T-helper 9 cell (primary cell): ENCODE measurements at places on chromosomes 3 and 15.

DNA sequence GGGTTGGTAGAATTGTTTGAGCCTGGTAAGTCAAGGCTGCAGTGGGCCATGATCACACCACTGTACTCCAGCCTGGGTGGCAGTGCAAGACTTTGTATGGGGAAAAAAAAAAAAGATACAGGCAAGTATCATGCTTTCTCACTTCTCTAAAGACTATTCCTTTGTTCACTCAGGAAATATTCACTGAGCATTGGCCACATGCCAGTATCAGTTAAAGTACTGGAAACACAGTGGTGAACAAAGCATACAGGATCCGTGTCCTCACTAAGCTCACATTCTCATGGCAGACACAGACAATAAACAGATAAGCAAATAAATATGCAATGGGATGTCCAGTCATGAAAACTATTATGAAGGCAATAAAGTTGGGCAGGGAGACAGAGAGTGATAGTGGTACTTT lies 5.1 kb upstream of the MTHFS start:
- no peak for DNase-seq

DNA sequence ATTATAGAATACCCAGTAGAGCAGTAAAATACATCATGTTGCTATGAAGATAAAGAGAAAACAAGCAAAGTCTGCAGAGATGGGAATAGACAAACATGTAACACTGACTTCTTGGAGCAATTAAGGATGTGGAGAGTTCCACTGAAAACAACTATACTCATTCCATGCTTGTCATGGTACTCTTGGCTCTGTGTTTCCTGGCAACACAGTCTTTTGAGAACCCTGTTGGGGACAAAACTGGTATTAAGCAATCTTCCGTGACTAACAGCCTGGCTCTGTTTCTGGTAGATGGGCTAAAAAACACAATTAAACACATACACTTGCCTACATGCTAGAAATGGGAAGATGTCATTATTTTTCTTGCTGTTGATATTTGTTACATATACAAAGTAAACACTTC lies 1212.3 kb upstream of the GBE1 start:
- no peak for DNase-seq

DNA sequence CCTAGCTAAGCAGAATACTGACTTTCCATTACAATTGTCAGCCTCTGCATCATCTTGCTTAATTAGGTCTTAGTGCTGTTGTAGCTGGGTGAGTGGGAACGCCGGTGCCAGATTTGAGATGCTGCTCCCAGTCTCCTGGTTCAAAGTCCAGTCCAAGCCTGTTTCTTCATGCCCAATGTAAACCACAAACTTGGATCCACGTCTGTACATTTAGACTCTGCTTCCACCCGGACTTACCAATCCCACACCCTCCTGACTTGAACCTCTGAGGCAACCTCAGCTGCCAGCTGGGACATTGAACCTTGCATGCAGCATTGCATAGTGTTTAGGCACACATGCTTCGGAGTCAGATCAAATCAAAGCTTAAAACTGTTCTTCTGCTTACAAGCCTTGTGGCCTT lies 43.0 kb downstream of the BCL2L10 start:
- DNase-seq: no peak

GRCh38 chr3:194100856-194101390 lies 35.0 kb upstream of the HES1 start:
- DNase-seq: no peak

DNA sequence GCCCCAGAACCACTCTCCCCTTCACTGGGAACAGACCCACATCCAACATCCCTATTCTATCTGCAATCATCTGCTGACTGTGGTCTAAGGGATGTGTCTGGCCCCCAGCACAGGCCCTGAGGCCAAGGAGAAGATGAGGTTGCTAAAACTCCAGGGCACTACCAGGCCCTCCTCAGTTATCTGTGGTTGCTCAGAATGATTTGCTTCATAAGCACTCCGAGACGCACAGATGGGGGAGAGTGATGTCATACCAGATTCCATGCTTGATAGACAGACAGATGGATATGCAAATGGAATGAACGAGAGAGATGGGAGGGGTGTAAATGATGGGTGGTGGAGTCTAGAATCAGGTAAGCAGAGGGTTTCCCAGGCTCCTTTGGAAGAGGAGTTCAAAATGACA lies 57.8 kb downstream of the CEMIP start:
- DNase-seq: no peak

GRCh38 chr3:171175741-171176234 lies 149.3 kb upstream of the SLC2A2 start:
- no peak for DNase-seq

- DNase-seq: no peak
These were observed 106.0 kb downstream of the THRB start for GRCh38 chr3:24388611-24389010.

GRCh38 chr3:9316881-9317361 lies 45.9 kb upstream of the THUMPD3 start:
- no peak for DNase-seq

- DNase-seq: no peak
These were observed 55.8 kb downstream of the GUCA1C start for GRCh38 chr3:108897883-108898282.

DNA sequence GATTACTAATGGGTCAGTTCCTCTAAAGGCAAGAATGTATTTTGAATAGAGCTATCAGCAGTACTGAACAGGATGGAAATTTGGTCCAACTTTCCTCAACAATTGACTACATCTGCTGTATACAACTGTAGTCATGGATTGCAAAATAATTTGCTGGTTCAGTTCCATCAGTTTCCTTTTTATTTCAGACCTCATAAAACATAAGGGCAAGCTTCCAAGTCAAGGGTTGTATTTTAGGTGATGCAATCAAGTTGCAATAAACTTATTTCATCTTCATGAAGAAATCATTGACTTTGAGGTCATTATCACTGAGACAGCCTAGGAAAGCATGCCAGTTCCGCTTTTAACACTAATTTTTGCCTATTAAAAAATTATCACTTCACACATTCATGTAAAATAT lies 90.4 kb upstream of the TSEN2 start:
- no peak for DNase-seq

DNA sequence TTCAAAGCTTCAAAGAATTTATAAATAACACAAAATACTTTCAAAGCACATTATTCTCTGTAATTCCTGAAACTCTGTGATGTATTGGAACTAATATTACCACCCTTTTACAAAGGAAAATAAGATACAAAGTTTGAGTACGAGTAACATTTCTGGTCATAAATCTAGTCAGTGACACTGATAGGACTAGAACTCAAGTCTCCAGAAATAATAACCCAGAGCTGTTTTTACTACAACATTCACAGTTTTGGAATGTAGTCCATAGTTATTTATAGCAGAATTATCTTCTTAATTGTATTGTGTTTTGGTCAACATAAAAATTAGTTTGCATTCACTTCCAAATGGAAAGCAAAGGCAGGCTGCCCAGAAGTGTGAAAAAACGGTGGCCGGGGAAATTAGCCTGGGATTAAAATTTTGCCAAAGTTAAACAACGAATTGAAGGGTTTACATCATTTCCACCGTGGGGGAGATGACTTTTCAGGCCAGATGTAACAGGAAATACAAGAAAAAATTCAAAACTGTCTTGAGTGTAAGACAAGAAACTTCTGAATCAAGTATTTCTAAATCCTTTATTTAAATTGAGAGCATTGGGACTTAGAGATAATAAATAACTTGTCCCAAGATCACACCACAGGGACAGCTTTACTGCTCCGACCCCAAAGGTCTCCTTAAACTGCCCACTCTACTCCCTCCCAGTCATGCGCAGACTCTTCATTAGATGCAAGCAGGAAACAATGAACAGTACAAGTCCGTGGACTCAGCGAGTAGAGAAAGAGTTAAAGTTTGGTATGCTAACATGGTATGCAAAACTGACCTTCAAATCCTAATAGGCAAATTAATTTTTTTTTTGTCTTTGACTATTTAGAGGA lies 74.3 kb upstream of the VGLL4 start:
- DNase-seq: no peak

DNA sequence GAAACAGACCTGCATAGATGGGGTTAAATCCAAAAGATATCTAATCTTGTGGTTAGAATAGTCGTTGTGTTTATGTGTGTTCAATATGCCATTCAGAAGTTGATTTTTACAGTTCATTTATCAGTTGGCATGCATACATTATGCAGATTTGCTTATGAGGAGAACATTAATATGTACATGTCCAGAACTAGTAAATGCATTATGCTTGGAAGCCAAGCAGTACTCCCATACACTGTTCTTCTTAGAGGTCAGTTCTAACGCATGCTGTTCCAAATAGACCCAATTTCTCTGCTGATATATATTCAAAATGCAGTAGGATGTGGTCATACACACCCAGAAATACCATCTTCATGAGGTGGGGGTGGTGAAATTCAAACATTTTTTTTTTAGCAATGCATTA lies 956 bp downstream of the FGF12 start:
- no peak for DNase-seq

- DNase-seq: no peak
These were observed 73.0 kb downstream of the SUMF1 start for GRCh38 chr3:4394048-4394447.

DNA sequence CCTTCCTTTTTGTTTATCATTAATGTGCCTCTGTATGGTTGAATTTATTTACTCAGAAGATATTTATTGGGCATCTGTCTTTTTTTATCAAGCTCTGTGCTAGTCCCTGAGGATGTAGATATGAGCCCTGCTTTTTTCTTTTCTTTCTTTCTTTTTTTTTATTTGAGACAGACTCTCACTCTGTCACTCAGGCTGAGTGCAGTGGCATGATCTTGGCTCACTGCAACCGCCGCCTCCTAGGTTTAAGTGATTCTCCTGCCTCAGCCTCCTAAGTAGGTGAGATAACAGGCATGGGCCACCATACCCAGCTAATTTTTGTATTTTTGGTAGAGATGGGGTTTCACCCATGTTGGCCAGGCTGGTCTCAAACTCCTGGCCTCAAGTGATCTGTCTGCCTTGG lies 58.5 kb downstream of the MBNL1 start:
- no peak for DNase-seq

GRCh38 chr3:173660645-173661299 lies 263.2 kb downstream of the NLGN1 start:
- no peak for DNase-seq

- no peak for DNase-seq
These were observed 31.4 kb downstream of the NPTN start for GRCh38 chr15:73601451-73602445.

DNA sequence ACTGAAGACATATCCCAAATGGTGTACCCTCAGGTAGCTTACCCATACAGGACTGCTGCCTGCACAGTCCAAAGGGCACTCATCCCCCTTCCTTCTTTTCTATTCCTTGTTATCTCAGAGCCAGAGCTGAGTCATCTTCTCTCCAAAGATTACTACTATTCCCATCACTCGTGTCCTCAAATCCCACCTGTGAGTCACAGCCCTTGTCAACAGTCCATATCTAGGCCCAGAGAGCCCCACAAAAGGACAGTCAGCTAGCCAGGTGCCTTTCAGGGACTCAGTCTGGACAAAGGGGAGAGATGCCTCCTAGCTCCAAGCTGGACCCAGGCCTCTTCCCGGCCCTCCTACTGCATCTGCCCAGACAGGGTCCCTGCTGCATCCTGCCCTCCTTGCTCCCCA lies 11.0 kb downstream of the PARP16 start:
- DNase-seq: no peak

- no peak for DNase-seq
These were observed 64.9 kb downstream of the SLC7A14 start for GRCh38 chr3:170520996-170521395.

DNA sequence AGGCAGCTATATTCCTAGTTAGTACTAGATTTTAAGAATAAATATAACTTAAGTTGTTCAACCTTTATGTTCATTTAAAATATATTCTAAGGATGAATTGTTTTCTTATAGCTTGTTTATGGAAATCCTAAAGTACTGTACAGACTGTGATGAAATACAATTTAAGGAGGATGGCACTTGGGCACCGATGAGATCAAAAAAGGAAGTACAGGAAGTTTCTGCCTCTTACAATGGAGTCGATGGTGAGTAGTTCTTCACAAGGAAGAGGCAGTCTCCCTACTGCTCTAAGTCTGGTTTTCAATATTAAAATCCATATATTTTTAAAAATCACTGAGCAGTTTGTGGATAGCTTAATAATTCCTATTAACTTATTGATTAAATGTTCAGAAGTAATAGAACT lies 29.6 kb downstream of the CALML4 start:
- no peak for DNase-seq

- no peak for DNase-seq
These were observed 363.4 kb upstream of the RARB start for GRCh38 chr3:25064681-25065080.

DNA sequence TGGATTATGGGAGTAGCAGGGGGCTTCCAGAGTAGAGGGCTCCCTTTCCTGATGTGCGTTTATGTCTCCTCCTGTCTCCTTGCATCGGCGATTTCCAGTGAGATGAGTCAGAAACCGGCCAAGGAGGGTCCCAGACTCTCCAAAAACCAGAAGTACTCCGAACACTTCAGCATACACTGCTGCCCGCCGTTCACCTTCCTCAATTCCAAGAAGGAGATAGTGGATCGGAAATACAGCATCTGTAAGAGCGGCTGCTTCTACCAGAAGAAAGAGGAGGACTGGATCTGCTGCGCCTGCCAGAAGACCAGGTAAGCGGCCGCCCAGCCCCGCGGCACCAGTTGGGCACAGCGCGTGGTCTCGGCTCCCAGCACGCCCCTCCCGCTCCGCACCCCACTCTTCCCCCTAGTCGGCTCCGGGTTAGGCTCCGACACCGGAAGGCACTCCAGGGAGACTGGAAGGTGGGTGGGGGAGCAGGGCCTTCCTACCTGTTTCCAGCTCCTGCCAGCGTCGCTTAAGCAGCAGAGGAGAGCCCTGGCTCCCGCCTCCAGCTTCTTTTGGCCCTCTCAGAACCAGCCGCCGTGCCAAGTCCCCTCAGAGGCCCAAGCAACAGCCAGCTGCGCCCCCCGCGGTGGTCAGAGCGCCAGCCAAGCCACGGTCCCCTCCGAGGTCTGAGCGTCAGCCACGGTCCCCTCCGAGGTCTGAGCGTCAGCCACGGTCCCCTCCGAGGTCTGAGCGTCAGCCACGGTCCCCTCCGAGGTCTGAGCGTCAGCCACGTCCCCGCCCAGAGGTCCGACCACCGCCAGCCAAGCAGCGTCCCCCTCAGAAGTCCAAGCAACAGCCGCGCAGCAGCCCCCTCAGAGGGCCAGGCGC lies 34.7 kb downstream of the MOBP start:
- no peak for DNase-seq

DNA sequence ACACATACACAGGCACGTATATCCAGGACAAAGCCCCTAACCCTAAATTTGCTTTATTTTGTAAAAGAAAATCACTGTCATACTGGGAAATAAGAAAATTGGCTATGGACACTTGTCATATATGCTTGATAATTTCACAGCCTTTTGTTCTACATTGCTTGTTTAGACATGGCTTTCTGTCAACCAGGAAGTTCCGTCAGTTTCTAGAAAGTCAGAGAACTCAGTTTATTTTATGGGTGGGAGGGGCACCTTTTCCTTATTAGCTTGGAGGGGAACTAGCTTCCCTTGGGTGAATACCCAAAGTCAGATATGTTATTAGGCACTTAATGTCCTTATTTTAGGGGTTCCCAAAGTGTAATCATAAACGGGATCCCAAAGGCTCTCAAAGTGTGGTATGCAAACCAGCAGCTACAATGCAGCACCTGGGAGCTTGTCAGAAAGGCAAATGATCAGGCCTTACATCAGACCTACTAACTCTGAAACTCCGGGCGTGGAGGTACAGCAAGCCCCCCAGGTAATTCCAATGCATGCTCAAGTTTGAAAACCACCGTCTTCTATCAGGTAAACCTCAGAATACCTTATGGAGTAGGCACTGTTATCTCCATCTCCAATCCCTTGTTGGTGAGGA lies 50.1 kb downstream of the CADPS start:
- no peak for DNase-seq
